Lung (tissue), 17 donors: ENCODE measurements at places on chromosomes 2 and 18. TPM values are rescaled to one million over a fixed set of nuclear protein-coding genes. Genes with fewer than 3 reads are reported as not detected.

The CPO gene
- total RNA-seq: 0.20 TPM

GRCh38 chr18:58098706-58099105 is 54.7 kb downstream of the NEDD4L start:
- DNase-seq: no peak

The SAG gene
- not detected for total RNA-seq

DNA sequence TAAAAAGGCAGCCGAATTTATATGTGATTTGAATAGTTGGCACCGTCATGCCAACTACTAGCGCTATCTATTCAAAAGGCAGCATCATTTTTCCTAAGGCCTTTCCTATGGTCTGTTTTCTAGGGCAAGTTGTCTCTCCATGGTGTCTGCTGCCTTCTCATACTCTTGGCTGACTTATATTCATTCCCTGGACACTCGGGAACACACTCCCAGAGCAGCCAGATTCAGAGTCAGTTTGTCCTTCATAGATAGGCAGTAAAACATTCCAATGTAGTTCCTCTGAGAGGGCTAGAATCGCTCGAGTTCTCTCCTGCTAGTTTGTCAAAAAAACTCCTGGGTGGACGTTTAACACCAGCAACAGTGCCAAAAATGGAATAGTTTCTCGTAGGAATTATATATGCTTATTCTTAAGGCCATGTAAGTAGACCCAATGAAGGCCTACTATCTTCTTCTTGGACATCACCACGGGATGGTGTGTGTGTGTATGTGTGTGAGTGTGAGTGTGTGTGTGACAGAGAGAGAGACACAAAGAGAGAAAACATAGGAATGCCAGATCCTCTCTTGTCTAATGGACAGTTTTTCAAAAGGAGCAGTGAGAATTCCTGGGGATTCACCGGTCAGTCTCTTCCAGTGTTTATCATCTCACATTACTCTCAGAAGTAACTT is 129.3 kb upstream of the CTAGE1 start:
- DNase-seq: no peak

DNA sequence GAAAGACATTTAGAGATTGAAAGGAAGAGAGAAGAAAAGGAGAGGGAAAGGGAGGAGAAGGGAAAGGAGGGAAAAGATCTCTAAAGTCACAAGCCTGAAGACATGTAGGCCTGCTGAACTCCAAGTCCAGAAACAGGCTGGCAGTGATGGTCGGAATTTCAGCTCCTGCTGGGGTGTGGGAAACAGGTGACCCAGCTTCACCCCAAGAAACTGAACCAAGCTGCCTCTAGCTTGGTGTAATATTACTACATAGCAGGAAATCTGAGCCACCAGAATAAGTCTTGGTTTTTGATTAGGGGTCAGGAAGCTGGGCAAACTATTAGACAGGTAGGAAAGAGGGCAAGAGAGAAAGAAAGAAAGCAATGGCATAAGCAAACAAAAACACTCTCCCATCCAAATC is 185.8 kb downstream of the PDE11A start:
- DNase-seq: no peak

DNA sequence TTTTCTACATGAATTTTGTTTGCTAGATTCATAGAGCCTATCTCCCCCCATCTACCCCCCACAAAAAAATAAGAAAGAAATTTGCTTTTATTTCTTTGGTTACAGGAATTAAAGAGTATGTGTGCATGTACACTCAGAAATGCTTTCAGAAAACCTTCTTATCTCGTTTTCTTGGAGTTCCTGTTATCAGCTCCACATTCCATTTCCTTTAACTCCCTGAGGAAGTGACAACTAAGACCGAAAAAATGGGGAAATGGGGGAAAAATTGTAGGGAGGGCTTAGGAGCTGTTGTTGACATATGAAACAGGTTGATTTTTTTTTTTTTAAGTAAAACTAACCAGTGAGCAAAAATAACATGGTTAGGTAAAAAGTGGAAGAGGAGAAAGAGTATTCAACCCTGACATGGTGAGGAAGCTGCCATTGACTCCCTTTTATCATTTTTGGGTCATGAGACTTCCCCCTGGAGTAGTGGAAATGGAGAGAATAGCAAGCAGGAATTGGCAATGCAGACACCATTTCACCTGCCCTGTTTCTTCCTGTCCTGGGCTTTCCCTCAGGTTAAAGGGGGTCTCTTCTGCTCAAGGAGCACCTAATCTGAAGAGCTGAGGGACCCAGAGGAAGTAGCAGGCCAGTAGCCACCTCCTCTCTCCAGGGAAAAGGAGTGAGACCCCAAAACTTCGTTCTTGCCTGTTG is 93.5 kb downstream of the OSBPL6 start:
- DNase-seq: no peak

DNA sequence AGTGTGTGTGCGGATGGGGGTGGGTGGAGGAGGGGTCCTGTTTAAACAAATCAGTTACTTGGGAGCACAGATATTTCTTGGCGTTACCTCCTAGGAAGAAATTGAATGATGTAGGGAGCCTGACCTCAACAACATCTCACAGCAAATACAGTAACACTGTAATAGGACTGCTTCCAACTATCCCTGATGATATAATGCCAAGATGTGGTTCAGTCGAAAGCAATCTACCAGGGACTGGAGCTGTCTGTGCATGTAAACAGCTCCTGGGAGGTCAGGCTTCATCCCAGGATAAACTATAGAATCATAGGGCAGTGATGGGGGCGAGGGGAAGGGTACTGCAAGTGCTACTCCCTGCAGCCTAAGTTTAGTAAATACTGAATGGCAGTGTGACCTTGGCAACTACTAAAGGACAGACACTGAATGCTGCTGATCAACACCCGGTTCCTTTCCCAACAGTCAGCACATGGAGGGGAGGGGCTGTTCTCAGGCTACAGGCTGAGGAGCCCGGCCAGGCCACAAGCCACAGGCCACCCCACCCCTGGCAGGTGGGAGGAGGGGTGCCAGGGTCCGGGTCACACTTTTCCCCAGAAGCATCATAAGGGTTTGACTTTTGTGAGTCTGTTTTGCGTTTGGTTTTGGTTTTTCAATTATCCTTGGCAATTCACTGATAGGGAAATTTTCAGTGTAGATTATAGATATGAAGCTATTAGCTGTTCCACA is 85.3 kb upstream of the ZNF397 start:
- peak; percentile 33 for DNase-seq

The REV1 gene
- 165 TPM for total RNA-seq

DNA sequence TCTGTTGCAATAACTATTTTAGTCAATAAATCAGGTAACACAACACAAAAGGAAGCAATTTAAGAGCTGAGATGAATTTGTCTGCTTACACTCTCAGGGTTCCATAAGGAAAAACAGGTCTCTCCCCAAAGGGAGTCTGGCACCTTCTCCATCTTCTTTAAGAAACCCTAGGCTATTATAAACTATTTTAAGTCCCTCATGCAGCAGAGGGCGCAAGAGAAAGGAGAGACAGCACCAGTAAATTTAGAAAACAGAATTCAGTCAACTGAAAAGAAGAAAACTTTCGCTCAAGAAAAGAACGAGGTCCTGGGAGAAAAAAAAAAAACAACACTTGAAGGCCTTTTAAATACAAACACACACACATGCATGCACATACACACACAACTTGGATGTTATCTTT is 19.1 kb downstream of the SULT1C4 start:
- DNase-seq: no peak

- no peak for DNase-seq
Measured at GRCh38 chr18:21684731-21685130, 19.8 kb downstream of the ABHD3 start.

GRCh38 chr18:55275039-55275901 is 312.7 kb downstream of the TCF4 start:
- DNase-seq: no peak

GRCh38 chr2:148108385-148108784 is 87.5 kb downstream of the MBD5 start:
- no peak for DNase-seq

GRCh38 chr2:122001441-122001874 is 246.0 kb downstream of the TSN start:
- no peak for DNase-seq

The AFF3 gene
- 90.9 TPM for total RNA-seq

GRCh38 chr2:101759162-101759561 is 61.7 kb downstream of the MAP4K4 start:
- peak; percentile 56 for DNase-seq

DNA sequence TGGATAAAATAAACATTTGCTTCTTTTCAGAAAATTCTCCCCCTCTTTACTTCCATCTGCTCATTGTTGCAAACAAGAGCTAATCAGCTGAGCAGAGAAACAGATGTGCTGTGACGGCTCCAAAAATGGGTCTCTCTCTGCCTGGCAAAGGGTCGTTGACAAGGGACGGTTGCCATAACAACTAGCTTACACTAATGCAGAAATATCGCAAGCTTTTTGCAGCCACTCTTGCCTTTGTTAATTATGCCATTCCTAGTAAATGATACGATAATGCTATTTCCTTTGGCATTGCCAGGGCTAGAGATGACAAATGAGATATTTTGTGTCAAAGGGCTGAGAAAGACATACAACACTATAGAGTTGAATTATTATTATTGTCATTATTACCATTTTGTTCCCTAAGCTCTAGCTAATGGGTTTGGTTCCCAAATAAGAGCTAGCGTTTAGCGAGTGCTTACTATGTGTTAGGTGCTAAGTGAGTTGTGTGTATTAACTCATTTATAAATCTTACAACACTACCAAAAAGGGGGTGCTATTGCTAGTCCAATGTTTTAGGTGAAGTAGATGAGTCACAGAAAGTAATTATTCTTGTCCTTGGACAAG is 46.8 kb downstream of the MYO3B start:
- DNase-seq: peak; percentile 96

DNA sequence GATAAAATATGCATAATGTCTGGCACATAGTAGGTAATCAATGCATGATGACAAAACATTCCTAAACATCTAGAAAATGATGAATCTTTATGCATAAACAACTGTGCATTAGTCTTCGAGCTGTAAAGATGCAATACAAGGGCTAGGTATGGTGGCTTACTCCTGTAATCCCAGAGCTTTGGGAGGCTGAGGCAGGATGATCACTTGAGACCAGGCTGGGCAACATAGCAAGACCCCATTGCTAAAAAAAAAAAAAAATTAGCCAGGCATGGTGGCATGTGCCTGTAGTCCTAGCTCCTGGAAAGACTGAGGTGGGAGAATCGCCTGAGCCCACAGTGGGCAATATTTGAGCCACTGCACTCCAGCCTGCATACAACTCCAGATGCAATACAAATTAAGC is 5.3 kb downstream of the TET3 start:
- DNase-seq: no peak

The OSR1 gene
- total RNA-seq: 36.2 TPM

DNA sequence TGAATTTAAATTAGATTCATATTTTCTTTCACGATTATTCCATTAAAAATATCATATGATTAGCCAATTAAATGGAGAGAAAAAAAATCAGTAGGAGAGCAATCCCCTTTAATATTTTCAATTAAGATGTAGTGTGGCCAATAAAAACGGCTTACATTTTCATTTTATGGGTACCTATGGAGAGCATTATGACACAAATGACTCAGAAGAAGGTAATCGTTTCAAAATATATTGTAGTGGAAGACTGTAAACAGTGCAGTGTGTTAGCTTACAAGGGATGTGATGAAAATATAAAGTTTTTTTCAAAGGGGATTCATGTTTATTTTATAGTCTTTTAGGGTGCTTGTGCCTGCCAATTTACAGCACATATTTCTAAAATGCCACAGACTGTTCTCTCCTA is 1507.4 kb upstream of the CELF4 start:
- no peak for DNase-seq

DNA sequence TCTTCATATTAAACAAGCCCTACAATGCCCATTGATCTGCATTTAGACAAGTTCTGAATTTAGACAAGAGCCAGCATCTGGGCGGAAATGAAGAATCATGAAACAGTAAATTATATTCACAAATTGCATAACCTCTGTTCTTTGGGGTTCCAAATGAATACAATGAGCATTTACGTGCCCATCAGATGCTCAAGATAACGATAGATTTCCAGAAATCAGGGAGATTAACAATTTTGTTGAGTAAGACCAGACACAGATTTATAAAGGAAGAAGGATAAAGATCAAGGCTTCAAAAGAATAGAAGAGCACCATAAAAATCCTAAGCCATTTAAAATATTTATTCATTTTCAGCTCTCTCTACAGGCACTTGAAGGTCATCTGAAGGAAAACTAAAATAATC is 59.7 kb upstream of the CDH20 start:
- DNase-seq: no peak

The ZBTB7C gene
- total RNA-seq: 10.9 TPM

GRCh38 chr18:22639561-22639960 is 221.8 kb upstream of the CTAGE1 start:
- DNase-seq: peak; percentile 50

DNA sequence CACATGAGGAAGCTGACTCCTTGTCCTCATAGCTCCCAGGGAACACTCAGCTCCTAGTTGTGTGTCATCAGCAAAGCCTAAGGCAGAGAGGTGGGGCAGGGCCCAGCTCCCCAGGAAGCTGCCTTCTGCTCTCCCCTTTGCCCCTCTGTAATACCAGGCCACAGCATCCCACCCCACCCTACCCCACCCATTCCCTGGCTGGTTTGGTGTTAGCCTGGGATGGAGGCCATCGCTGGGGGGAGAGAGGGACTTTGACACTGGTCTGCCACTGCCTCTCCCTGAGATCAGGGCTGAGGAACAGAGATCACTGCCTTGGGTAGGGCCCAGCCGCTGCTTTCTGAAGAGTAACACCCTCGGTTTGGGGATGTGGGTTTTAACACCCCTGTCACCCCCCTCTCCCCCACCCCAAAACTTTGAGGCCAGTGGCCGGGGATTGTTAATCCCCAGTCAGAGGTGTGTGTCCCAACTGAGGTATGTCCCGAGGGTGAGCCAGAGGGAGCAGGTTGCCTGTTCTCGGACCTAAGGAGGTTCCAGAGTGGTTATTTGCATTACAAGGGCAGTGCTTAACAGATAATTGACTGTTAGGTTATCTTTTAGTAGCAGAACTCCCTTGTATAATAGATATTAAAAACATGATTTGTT is 41.4 kb downstream of the TET3 start:
- no peak for DNase-seq

- no peak for DNase-seq
Measured at GRCh38 chr18:6412933-6413472, 1.7 kb downstream of the L3MBTL4 start.

The PDE11A gene
- total RNA-seq: 0.25 TPM

DNA sequence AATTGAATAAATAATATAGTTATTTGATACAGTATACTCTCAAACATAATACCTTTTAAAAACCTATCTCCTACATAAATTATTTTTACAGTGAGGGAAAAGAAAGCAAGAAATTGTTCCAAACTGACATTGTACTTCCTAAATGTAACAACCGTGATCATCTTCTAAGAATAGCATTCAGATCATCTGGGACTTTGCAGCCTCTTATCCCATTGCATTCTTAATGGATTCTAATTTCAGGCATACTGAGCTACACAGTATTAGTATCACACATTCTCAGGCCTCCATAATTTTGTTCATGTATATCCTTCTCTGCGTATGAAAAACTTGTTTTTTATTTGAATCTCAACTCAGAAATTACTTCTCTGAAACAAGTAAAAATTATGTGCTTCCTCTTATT is 1134.7 kb upstream of the CDH2 start:
- DNase-seq: no peak

- DNase-seq: no peak
Measured at GRCh38 chr2:3199627-3200345, 177.8 kb downstream of the EIPR1 start.

GRCh38 chr2:216710551-216711301 is 15.4 kb upstream of the IGFBP5 start:
- DNase-seq: peak; percentile 60

GRCh38 chr2:129769185-129769991 is 210.1 kb upstream of the RAB6C start:
- no peak for DNase-seq

GRCh38 chr2:68476454-68476853 is 9.1 kb downstream of the APLF start:
- DNase-seq: no peak

The SERPINB10 gene
- total RNA-seq: 0.64 TPM
